Naive B cell (primary cell): ENCODE measurements at places on chromosomes 5 and 9. TPM values are rescaled to one million over a fixed set of nuclear protein-coding genes. Genes with fewer than 3 reads are reported as not detected.
A peak's percentile ranks its signal among the peaks of the same experiment; 100 is the strongest.

DNA sequence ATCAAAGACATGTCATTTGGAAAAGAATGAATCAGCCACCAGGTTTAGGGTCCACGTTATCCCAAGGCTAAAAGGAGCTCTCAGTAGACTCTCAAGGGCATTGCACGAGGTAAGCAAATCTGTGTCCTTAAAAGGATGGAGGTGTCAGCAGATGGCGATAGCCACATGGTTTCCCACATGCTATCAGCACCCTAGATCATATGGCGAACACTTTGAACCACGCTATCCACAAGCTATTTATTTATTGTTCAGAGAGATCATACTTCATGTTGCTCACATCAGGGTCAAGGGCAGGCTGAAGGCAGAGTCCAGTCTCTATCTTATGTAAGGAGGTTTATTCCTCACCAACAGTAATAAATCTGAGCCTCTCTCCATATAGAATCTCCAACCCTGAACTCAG lies 43.7 kb downstream of the CDH6 start:
- no peak overlapping the region for H3K4me3 ChIP-seq
- H3K36me3 ChIP-seq = no peaks in the 10 kb centered on the region
- no peaks in the 10 kb centered on the region for H3K27me3 ChIP-seq
- no peaks in the 10 kb centered on the region for H3K4me1 ChIP-seq
- H3K27ac ChIP-seq = no peak overlapping the region

DNA sequence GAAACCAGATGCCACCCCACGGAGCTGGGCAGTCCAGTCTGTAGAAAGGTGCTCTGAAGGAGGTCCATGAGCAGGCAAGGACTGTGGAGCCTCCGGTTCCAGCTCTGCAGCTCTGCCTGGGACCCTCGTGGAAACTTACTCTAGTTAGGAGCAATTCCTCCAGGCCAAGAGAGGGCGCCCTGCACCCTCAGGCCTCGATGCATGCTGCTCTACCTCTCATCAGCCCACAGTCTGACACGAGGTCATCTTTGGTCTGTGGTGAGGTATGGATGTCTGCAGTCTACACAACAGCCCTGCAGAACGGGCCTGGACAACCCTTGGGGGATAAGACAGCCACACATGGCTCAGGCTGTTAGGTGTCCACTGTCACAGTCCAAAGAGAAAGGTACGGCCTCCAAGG lies 50.6 kb upstream of the UBTD2 start:
- H3K27ac ChIP-seq = no peak overlapping the region
- no peaks in the 10 kb centered on the region for H3K36me3 ChIP-seq
- H3K4me1 ChIP-seq = no peaks in the 10 kb centered on the region

The CTNND2 gene
- not detected for polyA plus RNA-seq

DNA sequence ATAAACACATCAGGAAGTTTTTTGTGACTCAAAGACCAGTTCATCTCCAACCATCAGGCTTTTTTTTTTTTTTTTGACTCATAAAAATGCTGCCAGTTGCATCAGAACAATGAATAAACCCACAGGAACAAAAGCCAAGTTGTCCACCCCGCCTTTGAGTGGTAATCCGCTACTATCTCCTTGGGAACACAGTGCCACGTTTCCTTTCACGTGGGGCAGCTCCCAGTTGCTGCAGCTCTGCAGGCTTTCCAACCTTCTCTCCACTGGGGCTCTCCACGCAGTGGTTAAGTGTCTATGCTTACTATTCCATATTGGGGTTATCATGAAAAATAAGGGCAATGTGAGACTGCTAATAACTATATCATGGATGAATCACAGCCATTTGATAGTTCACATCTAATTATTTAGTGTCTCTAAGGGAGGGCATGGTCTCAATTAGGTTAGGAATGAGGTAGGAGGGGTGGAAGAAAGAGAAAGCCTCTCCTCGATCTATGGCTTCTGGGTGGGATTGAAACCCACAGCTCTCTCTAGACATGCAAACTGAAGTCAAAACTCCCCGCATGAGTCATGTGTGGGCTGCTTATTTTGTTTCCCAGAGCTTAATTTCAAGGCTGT lies 55.8 kb upstream of the ACTBL2 start:
- no peak for DNase-seq
- H3K27ac ChIP-seq = no peak overlapping the region
- no peak overlapping the region for H3K4me3 ChIP-seq
- H3K4me1 ChIP-seq = no peaks in the 10 kb centered on the region
- H3K36me3 ChIP-seq = no peaks in the 10 kb centered on the region

The TEX53 gene
- not detected for polyA plus RNA-seq

The FAM169A gene
- polyA plus RNA-seq = 3.0 TPM

DNA sequence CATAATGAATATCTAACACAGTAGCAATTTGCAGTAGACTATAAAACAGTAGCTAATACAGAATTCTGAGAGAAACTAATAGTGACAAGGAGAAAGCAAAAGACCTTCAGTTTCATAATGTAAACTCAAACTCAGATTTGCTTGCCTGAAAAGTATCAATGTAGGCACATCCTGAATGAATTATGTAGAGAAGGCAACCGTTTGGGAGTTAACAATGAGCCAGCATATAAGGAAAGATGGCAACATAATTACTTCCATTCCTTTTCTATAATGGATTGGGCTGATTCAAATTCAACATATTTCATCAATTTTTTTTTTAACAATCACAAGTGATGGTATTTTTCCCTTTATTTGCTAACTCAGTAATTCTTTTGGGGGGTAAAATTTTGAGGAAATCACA lies 261.6 kb downstream of the SEMA5A start:
- DNase-seq = no peak
- H3K27me3 ChIP-seq = no peaks in the 10 kb centered on the region
- H3K4me1 ChIP-seq = no peaks in the 10 kb centered on the region
- no peaks in the 10 kb centered on the region for H3K36me3 ChIP-seq
- H3K4me3 ChIP-seq = no peak overlapping the region
- H3K27ac ChIP-seq = no peak overlapping the region

DNA sequence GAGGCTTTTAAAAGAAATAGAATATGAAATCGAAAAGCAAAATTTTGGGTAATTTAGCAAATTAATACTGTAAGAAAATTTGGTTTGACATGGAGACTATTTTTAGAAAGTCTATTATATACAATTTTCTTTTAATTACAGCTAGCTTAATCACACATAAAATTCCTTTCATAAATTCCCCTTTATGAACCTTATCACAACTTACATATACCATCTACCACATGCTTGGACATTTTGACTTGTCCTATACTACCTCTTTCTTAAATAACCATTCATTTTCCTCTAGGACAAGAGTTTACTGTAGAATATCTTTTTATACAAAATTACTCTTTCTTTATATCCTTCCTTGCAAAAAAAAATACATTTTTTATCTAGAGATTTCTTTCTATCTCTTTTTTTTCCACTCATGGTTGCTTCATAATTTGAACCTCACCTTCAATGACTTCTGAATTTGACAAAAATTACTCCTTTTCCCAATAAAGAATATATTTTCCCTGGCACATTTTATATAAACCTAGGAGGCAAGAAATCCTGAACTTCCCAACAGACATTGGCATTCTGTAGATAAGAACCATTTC lies 34.0 kb upstream of the SYK start:
- H3K4me1 ChIP-seq = peaks cover 41% of the 10 kb centered on the region
- H3K27me3 ChIP-seq = no peaks in the 10 kb centered on the region
- no peaks in the 10 kb centered on the region for H3K36me3 ChIP-seq
- DNase-seq = no peak
- no peak overlapping the region for H3K27ac ChIP-seq

DNA sequence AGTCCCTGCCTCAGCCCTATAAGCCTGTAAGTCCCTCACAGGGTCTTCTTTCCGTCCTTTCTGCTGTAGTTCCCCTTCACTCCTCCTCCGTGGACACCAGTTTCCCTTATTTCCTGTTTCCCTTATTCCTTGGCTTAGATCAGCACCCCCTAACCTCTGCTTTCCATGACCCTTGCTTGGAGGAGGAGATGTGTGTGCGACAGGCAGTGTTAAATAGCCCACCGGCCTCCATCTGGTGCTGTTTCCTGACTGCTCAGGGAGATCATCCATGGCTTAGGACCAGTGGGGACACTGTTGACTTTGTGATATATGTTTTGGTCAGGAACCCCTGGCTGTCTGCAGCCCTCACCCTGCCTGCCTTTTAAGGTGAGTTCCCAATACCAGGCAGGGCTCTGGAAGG lies 34.1 kb upstream of the PSD2 start:
- H3K4me1 ChIP-seq = peaks cover 62% of the 10 kb centered on the region
- no peaks in the 10 kb centered on the region for H3K36me3 ChIP-seq
- H3K27me3 ChIP-seq = peaks cover 15% of the 10 kb centered on the region
- no peak for DNase-seq
- no peak overlapping the region for H3K4me3 ChIP-seq
- no peak overlapping the region for H3K27ac ChIP-seq

- no peak for DNase-seq
- H3K4me3 ChIP-seq = no peak overlapping the region
- peaks cover 3% of the 10 kb centered on the region for H3K4me1 ChIP-seq
- H3K27ac ChIP-seq = no peak overlapping the region
These were observed 13.6 kb downstream of the UNC5A start for GRCh38 chr5:176823869-176824412.

DNA sequence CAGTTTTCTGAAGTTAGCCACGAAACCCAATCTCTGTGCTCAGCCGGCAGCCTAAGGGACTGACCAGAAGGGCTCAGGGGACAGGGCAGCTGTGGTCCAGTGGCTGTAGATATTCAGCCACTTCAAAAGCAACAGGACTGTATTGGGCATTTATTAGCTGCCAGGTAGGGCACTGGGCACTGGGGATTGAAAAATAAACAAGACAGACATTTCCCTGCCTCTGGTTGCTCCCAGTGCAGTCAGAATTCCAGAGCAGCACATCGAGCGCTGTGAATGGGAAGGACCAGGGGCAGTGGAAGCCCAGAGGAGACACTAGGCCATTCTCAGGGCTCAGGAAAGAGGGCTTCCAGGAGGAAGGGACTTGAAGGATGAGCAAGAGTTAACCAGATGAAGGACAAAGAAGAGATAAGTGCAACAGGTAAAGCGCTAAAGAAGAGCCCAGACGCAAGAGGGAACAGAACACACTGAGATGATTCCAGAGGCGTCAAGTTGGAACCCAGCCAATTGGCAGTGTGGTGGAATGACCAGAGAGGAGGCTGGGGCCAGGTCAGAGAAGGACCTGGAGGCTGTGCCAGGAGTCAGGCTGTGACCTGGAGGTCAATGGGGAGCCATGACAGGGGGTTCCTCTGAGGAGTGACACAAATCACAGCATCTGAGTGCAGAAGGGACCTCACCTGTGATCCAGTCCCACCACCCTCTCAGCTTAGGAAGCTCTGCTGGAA lies 122.5 kb upstream of the ZNF618 start:
- no peaks in the 10 kb centered on the region for H3K36me3 ChIP-seq
- peaks cover 9% of the 10 kb centered on the region for H3K4me1 ChIP-seq
- H3K27ac ChIP-seq = no peak overlapping the region

GRCh38 chr5:95241161-95241560 lies 43.7 kb downstream of the MCTP1 start:
- H3K4me3 ChIP-seq = no peak overlapping the region
- no peak for DNase-seq
- no peaks in the 10 kb centered on the region for H3K36me3 ChIP-seq
- peaks cover 18% of the 10 kb centered on the region for H3K27me3 ChIP-seq

The SOHLH1 gene
- polyA plus RNA-seq = not detected

- DNase-seq = no peak
- peaks cover 18% of the 10 kb centered on the region for H3K36me3 ChIP-seq
- no peak overlapping the region for H3K4me3 ChIP-seq
These were observed 39.2 kb upstream of the ELOVL7 start for GRCh38 chr5:60883229-60883628.

GRCh38 chr9:39588500-39589137 lies 233.2 kb downstream of the SPATA31A1 start:
- H3K27me3 ChIP-seq = no peaks in the 10 kb centered on the region
- no peaks in the 10 kb centered on the region for H3K4me1 ChIP-seq
- no peaks in the 10 kb centered on the region for H3K36me3 ChIP-seq
- DNase-seq = no peak

DNA sequence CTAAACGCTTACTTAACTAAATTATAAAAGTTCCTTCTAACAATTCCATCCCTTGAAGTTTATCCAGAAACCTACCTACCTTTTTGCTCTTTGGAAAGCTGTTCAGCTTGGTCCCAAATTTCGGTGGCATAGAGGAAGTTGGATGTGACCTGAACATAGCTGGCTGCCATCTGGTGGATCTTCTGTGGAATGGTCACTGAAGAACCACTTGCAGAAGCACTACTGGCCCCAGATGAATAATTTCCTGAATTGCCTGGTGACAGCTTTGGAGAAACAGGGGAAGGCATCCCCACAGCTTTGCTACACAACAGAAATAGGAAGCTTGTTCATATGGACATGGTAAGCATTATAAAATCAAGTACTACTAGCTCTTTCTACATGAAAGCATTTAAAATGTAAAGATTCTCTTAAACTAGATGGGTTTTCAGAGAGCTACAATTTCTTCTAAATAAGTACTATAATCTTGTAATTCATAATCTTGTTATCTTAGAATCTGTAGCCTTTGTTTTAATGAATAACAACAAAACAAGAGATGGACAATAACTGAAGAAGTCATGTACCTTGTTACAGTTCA lies 9.9 kb downstream of the LEAP2 start:
- peak; percentile 35 for DNase-seq
- H3K4me3 ChIP-seq = no peak overlapping the region
- H3K36me3 ChIP-seq = peaks cover 24% of the 10 kb centered on the region
- H3K27me3 ChIP-seq = no peaks in the 10 kb centered on the region

The MAMDC4 gene
- polyA plus RNA-seq = not detected

GRCh38 chr9:72897069-72897649 lies 55.7 kb downstream of the ALDH1A1 start:
- H3K36me3 ChIP-seq = no peaks in the 10 kb centered on the region
- H3K4me1 ChIP-seq = no peaks in the 10 kb centered on the region
- no peak for DNase-seq
- H3K4me3 ChIP-seq = peak overlapping the region; percentile 60
- H3K27ac ChIP-seq = no peak overlapping the region

DNA sequence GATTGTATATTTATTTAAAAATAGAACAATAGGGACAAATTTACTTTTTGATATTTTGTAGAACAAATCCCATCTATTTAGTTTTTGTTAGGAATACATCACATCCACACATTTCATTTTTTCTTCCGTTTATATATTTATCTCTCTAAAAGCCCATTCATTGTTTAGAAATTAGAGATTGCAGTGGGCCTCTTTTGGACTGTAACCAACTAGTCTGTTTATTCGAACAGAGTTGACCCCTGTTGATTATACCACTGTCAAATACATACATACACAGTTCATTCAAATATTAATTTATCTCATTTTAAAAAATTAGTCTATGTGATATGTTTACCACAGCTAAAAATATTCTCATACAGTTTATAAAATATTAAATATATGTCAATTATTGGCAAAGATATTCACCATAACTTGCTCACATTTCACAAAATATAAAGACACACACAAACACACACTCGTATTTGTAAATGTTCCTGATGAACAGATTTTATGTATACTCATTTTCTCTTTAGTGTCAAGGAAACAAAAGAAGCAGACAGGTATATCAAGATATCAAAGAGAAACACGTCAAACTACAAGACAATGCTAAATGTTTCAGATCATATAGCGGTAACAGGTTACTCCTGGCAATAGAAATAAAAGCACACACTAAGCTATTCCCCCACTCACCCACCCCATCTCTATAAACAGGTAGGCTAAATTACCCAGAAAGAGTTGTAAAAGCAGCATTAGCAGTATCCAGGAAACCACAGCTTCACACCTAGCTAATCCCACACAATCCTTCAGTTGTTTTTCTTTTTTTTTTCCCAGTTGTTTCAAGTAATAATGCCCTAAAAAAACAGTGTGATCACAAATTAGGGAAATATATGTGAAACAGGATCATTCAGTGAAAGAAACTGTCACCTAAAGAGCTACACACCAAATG lies 283.9 kb downstream of the ADAMTS6 start:
- DNase-seq = no peak
- no peak overlapping the region for H3K27ac ChIP-seq
- no peaks in the 10 kb centered on the region for H3K27me3 ChIP-seq
- no peak overlapping the region for H3K4me3 ChIP-seq
